ENCODE measurements at places on chromosomes 13 and 19.

- DNase-seq = no peak
These were observed 353.1 kb downstream of the UQCRFS1 start for GRCh38 chr19:28859811-28860210.

DNA sequence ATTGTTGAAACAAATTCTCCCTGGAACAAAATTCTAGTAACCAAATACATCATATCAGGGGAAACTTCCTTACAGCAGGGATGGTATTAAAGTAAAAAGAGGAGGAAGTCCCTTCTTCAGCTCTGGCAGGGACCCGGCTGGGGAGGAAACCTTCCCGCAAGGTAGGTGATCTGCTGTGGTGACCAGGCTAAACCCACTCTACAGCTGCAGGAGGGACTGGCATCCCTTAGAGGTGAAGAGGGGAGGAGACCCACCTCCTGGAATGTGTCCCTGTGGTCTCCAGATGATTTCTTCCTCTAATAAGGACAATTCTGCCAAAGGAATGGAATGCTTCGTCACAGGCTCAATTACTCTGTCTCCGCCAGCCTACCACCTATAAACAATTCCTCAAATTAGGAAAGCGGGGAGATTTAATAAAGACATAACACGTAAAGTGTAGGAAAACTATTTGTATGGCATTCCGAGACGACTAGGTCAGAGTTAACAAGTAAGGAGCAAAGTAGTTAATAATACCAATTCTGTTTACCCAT is 637 bp upstream of the PDS5B start:
- DNase-seq = no peak

DNA sequence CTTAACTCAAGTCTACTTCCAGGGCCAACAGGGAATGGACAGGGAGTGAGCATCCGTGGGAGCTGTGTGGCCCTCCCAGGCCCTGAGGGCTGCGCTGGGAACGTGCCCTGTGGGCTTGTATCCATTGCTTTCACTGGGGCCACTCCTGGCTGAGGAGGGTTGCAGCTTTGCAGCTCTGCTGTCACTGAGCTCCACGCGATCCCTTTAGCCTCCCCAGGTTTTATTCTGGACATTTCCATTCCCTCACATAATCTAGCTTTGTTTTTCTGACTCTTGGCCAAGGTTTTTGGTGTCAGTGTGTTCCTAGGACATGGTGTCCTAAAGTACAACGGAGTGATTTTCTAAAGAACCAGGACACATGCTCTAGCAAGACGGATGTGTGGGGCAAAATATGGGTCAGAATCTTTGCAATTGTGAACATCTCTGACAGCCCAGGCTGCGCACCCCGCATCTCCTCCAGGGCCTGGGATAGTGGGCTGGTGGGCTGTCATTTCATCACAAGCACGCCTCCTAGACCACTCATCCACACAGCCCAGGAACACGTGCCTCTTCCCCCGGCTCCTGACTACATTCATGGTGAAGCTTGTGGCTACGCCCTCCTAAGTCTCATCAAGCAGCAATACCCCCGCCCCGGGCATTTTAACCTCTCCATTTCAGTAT is 28.0 kb downstream of the GGACT start:
- no peak for DNase-seq

- no peak for DNase-seq
These were observed 1747.0 kb downstream of the OLFM4 start for GRCh38 chr13:54775501-54776191.

GRCh38 chr19:54168174-54168917 is 4.6 kb downstream of the TMC4 start:
- peak; percentile 58 for DNase-seq

GRCh38 chr19:29212356-29212647 is 649 bp downstream of the UQCRFS1 start:
- no peak for DNase-seq

DNA sequence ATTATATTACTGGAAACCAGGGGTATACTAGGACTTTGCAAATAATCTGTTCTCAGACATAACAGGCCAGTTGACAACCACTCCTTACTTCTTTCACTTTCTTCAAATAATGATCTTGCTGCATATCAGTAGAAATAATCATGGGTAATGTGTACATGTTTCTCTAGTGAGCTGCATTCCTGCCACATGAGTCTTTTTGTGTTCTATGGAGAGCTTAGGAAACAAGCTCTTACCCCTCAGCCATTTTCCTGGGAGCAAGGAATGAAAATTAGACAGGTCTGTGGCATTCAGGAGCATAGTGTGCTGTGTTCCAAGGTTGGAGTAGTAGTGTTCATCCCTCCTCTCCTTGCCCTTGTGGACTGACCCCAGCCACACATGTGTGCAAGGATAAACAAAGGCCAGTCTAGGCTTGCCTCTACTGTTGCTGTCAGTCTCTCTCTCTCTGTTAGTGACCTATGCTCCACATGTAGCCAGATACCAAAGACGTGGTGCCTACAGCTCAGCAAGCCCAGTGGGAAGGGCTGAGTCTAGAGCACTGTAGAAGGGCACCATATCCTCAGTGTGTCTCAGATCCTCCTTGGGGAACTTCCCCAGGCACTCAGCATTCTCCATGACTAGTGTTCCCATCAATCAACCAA is 11.5 kb upstream of the OXGR1 start:
- no peak for DNase-seq

GRCh38 chr13:30618186-30618929 is 638 bp downstream of the USPL1 start:
- DNase-seq = no peak

GRCh38 chr13:32852526-32852925 is 163.7 kb upstream of the KL start:
- DNase-seq = no peak

DNA sequence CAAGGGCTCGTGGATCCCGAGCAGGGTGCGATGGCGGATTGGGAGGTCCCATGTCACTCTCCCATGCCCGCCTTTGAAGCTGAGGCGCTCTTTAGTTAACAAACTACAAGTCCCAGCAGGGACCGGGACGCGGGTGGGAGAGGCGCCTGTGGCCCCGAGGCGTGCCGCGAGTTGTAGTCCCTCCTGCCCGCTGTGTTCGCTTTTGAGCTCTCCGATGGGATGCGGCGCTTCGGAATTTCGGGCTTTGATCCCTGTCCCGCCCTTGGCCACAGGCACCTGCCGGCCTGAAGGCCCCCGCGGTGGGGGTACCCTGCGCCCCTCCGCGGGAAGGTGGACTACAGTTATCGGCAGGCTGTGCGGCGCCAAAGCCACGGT is 11.0 kb downstream of the CYTH2 start:
- no peak for DNase-seq

DNA sequence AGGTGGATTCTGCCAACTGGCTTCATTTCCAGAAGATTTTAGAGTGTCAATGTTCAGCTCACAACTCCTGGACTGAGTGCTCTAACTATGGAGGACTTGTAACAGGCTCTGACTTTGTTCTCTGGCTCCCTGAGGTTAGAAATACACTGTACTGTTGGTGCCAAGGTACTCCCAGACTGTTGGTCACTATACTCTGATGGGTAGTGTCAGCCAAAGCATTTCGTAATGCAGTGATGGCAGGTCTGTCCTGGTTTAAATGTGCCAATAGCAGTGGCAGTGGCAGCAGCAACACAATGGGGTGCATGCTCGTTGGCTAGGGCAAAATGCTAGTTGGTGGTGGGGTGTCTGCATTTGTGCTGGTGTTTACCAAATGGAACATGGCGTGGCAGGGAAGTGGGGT is 472.2 kb downstream of the TDRD3 start:
- DNase-seq = no peak

GRCh38 chr19:54155694-54156093 is 3.8 kb downstream of the LENG1 start:
- DNase-seq = no peak

DNA sequence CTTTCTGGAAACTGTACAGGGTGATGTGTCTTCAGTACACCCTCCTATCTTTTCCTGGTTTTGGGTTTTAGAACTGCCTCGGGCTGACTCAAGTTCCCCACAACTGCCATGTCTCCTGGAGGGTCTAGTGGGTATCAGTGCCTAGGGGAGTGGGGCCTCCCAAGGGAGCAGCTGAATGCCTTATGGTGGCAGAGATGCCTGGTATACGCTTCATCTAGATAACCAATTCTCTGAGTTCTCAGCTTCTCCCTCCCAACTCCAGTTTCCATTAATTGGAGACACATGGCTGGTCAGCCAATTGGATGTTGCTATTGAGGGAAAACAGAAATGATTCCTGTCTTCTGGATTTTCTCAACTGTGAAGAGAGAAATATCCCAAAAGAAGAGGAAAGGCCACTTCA is 12.8 kb downstream of the ZNF439 start:
- no peak for DNase-seq

GRCh38 chr13:112713517-112714253 is 23.8 kb downstream of the ATP11A start:
- no peak for DNase-seq

- DNase-seq = no peak
These were observed 784.0 kb upstream of the PRR20A start for GRCh38 chr13:56356690-56357089.

DNA sequence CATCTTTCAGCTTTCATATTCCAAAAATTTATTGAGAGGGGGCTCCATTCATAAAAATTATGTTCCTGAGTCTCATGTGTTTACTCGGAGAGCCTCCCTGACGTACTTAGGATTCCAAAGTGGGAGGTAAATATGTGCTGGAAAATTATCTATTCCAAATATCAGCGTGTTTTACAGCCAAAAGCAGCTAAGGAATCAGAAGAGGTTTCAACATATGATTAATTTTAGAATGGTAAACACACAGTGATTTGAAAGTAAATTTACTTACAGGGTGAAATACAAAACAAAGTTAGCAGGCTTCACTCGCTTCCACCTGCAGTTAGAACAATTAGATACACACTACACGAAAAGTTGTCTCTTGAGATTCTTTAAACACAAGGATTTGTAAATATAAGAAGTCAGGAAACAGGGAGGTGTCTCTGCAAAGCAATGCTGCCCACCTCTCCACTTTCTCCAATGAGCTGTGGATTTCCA is 313.8 kb upstream of the NBEA start:
- no peak for DNase-seq

- no peak for DNase-seq
These were observed 430.6 kb downstream of the KLF12 start for GRCh38 chr13:73703606-73704005.

DNA sequence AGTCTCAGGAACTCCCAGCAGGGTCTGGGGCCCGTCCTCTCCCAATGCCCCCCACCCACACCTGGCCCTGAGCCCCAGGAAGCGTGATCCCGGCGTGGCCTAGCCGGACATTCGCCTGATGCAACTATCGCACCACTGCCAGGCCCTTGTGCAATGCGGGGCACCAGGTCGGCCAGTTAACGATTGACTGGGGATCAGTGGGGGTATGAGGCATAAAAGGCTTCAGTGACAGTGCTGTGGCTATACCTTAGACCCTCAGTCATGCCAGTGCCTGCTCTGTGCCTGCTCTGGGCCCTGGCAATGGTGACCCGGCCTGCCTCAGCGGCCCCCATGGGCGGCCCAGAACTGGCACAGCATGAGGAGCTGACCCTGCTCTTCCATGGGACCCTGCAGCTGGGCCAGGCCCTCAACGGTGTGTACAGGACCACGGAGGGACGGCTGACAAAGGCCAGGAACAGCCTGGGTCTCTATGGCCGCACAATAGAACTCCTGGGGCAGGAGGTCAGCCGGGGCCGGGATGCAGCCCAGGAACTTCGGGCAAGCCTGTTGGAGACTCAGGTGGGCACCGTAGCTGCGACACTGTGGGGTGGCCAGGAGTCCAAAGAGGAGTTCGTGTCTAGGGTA is at the start of gene ANGPTL8:
Gene ANGPTL8, plus strand, starts transcription at position 243 of the 624 bp plus-strand sequence. Its CDS starts 19 bp downstream, at position 262.
- DNase-seq = no peak

- no peak for DNase-seq
These were observed 449.7 kb downstream of the IRS2 start for GRCh38 chr13:109336730-109337129.

GRCh38 chr13:95862408-95862807 is 185.5 kb downstream of the DNAJC3 start:
- no peak for DNase-seq

DNA sequence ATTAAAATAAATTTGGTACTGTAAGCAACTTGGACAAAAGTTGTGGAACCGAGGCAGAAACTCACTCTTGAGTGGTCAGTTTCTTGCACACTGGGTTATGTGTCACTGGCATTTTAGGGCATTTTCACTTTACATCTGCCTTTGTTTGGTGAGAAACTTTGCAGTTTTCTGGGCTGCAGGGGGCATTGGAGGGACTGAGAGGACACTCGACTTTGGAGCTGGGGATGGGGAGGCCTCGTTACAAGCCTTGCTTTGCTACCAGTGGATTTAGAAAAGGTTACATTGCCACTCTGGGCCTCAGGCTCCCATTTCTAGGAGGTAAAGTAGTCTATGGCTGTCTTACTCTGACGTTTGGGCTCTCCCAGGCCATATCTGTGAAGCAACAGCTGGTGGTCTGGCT is 41.9 kb upstream of the ZNF536 start:
- no peak for DNase-seq

- peak; percentile 73 for DNase-seq
These were observed 107.1 kb downstream of the DACH1 start for GRCh38 chr13:71759651-71760511.

DNA sequence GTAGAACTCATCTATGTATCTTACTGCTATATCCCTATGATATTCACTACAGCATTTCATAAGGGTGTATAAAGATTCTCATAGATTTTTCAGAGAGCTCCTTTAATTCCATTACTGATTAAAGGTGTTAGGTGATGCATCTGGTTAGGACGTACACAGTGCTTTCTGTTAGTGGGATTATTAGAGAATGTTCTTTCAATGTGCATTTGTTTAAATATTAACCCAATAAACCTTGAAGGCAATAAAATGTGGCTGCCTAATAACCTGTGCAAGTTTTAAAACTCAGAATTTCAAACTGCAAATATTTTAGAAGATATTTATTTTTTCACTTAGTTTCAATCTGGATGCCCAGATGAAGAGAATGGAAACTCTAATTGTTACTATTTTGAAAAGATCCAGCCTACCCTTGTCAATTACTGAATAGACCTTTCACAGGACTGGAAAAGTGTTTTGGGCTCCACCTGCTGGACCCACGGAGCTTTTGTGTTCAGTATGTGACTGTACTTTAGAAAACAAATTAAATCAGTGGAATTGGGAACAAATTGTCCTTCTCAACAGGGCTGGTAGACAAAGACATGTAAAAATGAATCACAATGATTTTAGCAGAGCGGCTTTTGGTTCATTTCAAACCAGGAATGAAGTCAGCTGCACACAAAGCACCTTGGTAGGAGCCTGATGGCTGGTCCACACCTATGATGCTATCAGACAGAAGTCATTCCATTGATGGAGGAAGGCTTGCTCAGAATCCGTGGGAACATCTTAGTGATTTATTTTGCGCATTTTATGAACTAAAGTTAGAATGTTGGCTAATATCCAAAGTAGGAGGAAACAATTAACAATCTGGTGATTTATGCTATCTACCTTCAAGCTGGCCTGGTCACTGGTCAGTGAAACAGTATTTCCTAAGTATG is 89.4 kb upstream of the RAP2A start:
- no peak for DNase-seq

- DNase-seq = no peak
These were observed 197.1 kb downstream of the OXGR1 start for GRCh38 chr13:96797136-96797535.

GRCh38 chr19:38649305-38650171 is 2.1 kb downstream of the ACTN4 start:
- DNase-seq = no peak
